ENCODE measurements at places on chromosomes 6 and 20.

- DNase-seq = peak; percentile 1
These were observed 13.3 kb downstream of the FRK start for GRCh38 chr6:116047173-116047933.

GRCh38 chr6:155939253-155939652, 483.6 kb upstream of the NOX3 start:
- DNase-seq = no peak

DNA sequence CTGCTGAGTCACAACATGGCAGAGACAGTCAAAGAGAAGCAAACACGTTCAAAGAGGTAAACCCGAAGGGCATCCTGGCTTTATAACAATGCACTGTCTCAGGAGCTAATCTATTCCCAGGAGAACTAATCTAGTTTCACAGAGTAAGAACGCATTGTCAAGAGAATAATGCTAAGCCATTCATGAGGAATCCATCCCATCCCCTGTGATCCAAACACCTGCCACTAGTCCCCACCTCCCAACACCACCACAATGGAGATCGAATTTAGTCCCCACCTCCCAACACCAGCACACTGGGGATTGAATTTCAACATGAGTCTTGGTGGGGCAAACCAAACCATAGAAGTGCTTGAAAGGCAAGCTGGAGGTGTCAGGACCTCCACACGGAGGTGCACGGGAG, 231.5 kb upstream of the ID4 start:
- no peak for DNase-seq

DNA sequence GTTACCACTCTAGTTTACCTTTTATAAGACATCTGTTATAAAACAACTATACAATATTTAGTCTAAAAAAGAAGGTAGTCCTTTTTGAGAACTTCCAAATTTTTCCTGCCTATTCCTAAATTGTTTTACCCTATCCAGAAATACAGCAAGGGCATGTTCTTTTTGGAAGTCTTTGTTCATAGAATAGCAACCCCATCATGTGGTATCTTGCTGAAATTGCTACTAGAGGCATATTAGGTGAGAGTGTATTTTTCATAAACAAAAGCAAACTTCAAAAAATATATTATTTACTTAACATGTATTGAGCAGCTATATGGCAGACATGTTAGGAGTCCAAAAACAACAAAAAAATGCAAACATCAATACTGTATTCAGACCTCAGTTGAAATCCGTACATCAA, 371.8 kb upstream of the NRSN1 start:
- no peak for DNase-seq

DNA sequence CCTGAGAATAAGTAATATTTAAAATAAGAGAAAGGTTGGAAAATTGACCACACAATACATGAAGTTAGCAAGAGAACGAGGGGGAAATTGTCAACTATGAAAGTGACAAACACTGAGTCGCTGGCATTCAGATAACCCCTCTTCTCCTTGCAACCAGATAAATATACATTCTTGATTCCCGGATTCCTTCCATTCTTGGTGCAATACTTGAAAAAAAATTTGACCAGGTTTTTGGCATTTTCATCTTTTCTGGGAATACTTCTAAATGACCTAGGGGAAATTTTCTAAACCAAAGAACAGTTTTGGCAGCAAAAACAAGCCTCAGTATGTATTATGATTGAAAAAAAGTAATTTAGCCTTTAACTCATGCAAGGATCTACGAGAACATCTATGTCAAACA, 164.0 kb downstream of the PDE7B start:
- DNase-seq = no peak

DNA sequence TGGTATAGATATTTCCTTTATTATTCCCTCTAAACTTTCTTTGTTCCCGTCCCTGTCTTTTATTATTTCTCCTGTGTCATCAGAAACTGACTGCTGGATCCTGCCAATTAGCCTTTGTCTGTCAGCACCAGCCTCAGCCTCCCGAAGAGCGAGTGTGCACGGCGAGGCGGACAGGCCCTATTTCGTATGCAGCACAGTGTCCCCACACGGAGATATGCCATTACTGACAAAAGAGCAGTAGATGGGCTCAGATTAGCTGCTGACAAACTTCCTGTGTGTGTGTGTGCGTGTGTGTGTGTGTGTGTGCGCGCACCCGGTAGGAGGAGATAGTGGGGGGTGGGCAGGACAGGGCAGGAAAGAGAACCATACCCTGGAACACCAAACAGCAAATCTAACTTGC, 99.5 kb upstream of the ZFP64 start:
- no peak for DNase-seq

GRCh38 chr20:35404614-35405259, 7.0 kb downstream of the UQCC1 start:
- no peak for DNase-seq

DNA sequence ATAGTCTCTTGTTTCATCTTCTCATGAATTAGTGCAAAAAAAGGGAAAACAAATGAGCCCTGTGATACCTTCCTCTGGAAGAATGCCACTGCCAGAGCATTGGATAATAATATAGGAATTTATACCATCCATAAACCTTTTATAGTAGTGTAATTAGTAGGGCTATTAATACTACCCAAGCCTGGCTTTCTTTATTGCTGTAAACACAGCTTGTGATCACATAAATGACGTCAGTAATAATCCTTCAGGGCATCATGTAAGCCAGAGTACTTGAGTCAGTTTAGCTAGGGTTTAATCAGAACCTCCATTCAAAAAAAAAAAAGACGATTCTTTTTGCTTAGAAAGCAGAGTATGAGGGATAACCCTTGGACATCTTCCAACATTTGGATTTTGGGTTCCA, 264.8 kb downstream of the SLC35F1 start:
- no peak for DNase-seq

- DNase-seq = peak; percentile 38
These were observed 169.4 kb downstream of the SYNDIG1 start for GRCh38 chr20:24638591-24639548.

DNA sequence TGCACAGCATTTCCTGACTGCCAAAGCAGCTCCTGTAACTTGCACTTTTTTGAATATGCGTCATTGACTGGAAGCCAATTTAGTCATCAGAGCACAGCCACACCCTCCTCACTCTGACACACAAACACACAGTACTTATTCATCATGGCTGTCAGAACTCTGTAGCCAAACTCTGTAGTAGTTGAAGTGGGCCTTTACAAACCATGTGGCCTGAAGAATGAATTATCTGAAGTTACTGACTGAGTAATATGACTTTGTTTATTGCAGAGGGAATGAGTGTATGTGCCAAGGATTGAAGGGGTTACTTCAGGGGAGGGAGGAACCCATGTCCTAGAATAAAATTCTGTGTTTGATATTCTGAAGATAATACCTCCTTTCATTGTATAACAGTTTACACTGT, 102.7 kb downstream of the FIG4 start:
- peak; percentile 79 for DNase-seq

GRCh38 chr6:24484657-24485323, 4.6 kb downstream of the GPLD1 start:
- DNase-seq = no peak

GRCh38 chr6:137872581-137873115, 5.6 kb downstream of the TNFAIP3 start:
- no peak for DNase-seq

- DNase-seq = no peak
These were observed 18.3 kb upstream of the GTSF1L start for GRCh38 chr20:43744966-43745730.

DNA sequence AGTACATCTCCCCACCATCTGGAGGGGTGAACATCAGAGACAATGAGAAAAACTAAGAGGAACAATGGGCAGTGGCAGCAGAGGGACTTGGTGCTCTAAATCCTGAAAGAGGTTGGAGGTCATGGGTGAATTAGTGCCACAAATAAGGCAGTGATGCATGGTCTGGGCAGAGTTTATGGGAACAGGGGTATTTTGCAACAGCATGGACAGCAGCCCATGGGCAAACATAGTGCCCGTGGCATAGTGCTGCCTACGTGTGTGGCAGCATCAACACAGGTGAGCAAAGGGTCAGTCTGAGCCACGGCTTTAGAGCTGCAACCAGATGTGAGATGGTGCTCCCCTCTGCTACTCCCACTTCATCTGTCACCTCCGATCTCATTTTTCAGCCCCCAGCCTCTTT, 459.1 kb upstream of the CITED2 start:
- DNase-seq = no peak

GRCh38 chr6:167703781-167704180, 122.9 kb upstream of the AFDN start:
- no peak for DNase-seq

DNA sequence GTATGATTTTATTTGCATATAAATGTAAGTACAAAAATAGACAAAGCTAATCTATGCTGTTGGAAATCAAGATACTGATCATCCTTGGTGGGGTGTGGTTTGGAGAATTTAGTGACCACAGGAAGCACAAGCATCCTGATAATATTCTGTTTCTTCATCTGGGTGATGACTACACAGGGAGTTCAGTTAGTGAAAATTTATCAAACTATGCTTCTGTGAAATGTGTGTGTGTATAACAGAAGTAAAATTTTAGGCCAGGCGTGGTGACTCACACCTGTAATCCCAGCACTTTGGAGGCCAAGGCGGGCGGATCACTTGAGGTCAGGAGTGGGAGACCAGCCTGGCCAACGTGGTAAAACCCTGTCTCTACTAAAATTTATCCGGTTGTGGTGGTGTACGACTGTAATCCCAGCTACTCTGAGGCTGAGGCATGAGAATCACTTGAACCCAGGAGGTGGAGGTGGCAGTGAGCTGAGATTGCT, 20.6 kb downstream of the ENPP3 start:
- DNase-seq = peak; percentile 4

All from hepatic stellate cell (primary cell).